Activated naive CD4-positive, alpha-beta T cell (primary cell): ENCODE measurements at places on chromosomes 3 and 15.

DNA sequence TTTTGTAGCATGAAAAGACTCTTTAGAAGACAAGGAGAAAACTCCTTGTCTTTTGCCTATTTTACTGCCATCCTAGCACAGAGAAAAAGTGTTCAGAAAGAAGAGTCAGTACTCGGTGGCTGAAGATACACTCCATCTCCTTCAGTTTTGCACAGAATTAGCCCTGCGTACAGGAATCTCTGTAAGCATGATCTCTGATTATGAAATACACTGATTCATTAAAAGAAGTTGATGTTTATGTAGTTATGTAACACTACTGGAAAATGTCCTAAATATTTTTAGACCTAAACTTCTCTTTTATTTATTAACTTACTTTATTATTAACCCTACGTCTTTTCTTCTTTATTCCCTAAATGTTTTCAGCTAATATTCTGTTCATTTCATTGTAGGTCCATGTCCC, 138.4 kb downstream of the LEKR1 start:
- no peak for DNase-seq

- DNase-seq: no peak
Observed at GRCh38 chr3:54053211-54053610, 69.1 kb upstream of the CACNA2D3 start.

GRCh38 chr3:152836269-152836668, 1.3 kb downstream of the P2RY1 start:
- DNase-seq: no peak

DNA sequence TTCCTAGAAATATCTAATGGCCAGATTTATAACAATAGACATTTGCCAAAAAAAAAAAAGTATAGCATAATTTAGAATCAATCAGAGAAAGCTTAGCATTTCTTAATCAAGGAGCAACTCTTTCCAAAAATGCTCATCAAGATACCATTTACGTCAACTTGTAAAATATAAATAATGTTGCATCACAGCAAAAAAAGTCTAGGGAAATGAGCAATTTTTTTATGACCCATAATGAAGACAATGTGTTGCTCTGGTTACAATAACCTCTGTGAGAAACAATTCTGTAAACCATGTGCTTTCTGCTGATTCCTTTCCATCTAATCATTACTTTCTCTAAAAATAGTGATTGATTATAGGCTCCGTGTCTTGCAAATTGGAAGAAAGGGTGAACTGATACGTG, 36.3 kb downstream of the KBTBD8 start:
- no peak for DNase-seq

GRCh38 chr3:72663429-72663828, 184.8 kb downstream of the SHQ1 start:
- no peak for DNase-seq

DNA sequence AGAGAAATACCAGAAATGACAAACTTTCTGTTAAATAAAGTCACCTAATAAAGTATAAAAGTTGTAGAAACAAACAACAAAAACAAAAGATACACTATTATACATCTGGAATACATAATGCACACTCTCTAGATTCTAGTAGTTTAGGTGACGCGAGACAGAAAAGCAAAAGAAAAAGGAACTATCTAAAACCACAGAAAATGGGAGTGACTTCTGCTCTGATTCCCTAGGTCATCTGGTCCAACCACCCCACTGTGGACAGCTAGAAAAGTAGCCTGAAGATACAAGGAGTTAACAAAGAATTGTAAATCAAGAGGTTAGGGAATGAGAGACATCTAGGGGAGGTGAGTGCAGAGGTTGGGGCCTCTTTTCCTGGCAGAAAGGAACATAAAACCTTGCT, 39.1 kb downstream of the DHX36 start:
- no peak for DNase-seq

DNA sequence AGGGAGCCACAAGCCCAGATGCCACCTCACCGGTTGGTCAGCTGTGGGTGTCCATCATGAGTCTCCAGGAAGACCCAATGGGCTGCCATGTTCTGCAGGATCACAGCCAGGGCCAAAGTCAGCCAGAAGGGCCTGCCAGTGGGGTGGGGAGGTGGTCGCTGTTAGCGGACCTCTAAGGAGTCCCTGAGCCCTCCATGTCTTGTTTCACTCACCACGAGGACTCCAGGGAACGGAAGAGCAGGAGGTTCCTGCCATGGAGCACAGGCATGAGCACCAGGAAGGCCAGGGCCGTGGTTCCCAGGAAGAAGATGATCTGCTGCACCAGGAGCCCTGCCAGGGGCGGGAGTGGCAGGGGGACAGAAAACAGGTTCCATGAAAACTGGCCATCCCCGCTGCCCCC, 8.6 kb downstream of the ISLR start:
- no peak for DNase-seq

GRCh38 chr3:120824613-120825012, 82.1 kb downstream of the GTF2E1 start:
- DNase-seq: no peak

GRCh38 chr3:196652961-196653795, 13.7 kb downstream of the NRROS start:
- DNase-seq: no peak

DNA sequence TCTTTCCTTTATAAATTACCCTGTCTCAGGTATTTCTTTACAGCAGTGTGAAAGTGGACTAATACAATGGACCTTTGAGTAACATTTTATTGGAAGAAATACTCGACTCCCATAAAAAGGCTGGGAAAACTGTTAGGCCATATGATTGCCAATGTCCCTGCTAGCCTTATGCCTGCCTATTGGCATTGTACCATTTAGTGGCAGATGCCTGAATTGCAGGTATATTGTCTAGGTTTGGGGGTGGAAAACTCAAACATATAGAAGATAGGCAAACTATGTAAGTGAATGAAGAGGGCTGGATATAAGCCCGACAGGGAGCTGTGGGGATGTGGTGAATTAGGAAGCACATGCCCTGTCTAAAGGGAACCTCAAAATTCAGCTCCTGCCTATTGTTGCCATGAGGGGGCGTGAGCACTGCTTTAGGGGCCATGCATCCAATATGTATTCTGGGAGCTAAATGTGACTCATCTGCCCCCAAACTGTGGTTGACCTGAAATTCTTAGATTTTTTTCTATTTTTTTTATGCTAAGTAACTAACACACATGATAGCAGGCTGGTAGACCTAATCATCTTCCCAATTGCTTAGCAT, 65.2 kb upstream of the TRA2B start:
- no peak for DNase-seq

DNA sequence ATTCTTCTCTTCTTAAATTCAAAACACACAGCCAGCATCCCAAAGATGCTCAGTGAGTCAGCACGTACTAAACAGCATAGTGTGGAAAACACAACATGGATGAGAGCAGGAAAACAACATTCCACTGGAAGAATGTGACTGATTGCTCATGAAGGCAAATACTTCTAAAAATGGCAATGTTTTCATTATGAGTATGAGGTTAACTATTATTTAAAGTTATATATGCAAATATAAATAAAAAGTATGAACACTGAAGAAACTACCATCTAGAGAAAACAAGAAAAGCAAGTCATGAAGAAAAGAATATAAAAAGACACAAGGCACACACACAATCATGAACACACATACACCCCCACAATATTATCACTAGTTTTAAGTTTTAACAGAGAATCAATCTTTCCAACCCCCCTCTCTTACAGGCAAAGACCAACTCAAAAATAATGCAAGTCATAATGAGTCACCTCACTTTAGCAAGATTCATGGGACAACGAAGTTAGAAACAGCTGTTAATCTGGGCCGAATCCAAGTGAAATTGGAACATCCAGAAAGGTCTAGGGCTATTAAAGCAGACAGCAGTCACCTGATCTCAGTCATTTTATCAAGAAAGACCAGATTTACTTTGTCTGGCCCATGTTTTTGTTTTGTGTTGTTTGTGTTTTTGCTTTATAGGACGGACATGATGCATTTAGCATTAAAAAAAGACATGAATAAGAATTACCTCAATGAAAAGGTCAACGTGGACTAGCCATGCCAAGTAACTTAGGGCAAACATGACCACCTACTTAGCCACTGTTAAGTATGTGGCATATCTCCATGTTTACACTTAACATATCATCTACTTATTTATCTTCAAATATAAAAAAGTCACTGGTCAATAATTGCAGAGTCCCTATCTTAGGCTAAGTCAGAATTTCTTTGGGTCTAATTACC, 18.1 kb downstream of the GBE1 start:
- no peak for DNase-seq

GRCh38 chr3:30332196-30333021, 274.0 kb upstream of the TGFBR2 start:
- DNase-seq: no peak
